MCF 10A (cell line): ENCODE measurements at places on chromosomes 13 and 19. TPM values are rescaled to one million over a fixed set of nuclear protein-coding genes. Genes with fewer than 3 reads are reported as not detected.

DNA sequence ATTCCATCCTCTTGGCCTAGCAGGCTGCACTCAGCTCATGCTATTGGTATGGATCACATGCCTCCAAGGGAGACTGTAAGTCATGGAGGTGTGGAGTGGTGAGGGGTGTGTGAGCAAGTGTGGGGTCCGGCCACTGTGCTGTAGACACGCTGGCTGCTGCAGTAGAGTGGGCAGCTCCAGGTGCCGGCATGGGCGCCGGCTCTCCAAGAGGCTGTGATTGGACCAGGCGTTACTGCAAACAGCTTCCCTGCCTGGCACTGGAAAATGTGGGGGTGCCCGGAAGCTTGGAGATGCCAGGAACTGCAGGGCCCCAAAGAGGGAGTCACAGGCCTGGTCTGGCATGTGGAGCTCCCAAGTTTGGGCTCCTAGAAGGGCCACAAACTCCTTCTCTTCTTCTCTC lies 245.7 kb downstream of the GPC6 start:
- peaks cover 6% of the 10 kb centered on the region for H3K4me1 ChIP-seq
- no peaks in the 10 kb centered on the region for H3K27me3 ChIP-seq
- DNase-seq: no peak

The ZNF442 gene
- 0.44 and 0.49 TPM in 2 replicates for total RNA-seq

- no peaks in the 10 kb centered on the region for H3K4me1 ChIP-seq
- DNase-seq: no peak
- no peaks in the 10 kb centered on the region for H3K36me3 ChIP-seq
- H3K27me3 ChIP-seq: no peaks in the 10 kb centered on the region
These were observed 586.6 kb downstream of the SLITRK1 start for GRCh38 chr13:83295686-83296085.

- peak overlapping the region; percentile 100 for H3K27ac ChIP-seq
- H3K4me3 ChIP-seq: peak overlapping the region; percentile 89
- peak; percentile 53 for DNase-seq
- no peaks in the 10 kb centered on the region for H3K27me3 ChIP-seq
These were observed 2.9 kb downstream of the UBL3 start for GRCh38 chr13:29847501-29847983.

The BEST2 gene
- 0.70 and 0.83 TPM in 2 replicates for total RNA-seq

The SUGP1 gene
- 46.0 and 51.1 TPM in 2 replicates for total RNA-seq

GRCh38 chr19:5182751-5183150 lies 157.9 kb downstream of the PTPRS start:
- H3K27me3 ChIP-seq: no peaks in the 10 kb centered on the region
- DNase-seq: no peak
- no peak overlapping the region for H3K4me3 ChIP-seq
- H3K27ac ChIP-seq: no peak overlapping the region
- H3K4me1 ChIP-seq: no peaks in the 10 kb centered on the region
- no peaks in the 10 kb centered on the region for H3K36me3 ChIP-seq

The FOXO1 gene
- 37.1 and 37.7 TPM in 2 replicates for total RNA-seq

GRCh38 chr19:45164577-45165335 lies 4.0 kb upstream of the NKPD1 start:
- no peaks in the 10 kb centered on the region for H3K27me3 ChIP-seq
- H3K27ac ChIP-seq: no peak overlapping the region
- H3K36me3 ChIP-seq: no peaks in the 10 kb centered on the region
- peaks cover 27% of the 10 kb centered on the region for H3K4me1 ChIP-seq
- DNase-seq: peak; percentile 95
- H3K4me3 ChIP-seq: no peak overlapping the region
